GM03348 (cell line): ENCODE measurements at places on chromosomes 1 and 21.

DNA sequence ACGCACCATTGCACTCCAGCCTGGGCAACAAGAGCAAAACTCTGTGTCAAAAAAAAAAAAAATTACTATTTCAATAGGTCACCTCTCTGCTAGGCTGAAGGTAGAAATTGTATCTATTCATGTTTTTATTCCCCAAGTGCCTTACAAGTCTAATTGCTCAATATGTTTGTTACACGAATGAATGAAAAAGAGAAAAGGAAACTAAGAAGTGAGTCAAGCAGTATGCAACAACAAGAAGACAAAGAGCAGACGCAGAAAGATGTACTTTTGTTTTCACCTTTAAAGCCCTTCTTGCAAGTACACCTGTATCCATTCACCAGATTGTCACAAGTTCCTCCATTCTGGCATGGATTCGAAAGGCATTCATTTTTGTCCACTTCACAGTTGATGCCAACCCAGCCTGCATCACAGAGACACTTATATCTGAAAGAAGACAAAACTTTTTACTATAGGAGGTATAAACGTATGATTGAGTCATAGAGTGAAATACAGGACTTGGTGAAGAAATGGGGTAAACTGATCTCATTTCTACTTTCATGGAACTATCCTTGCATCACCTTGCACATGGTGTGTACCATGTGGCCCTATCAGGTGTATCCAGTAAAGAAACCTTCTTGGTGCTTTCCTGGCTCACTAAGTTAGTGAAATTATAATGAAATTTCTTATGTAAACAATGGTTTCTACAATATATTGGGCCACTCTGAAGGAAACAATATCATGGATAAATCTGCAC, 57.1 kb upstream of the ADAM30 start:
- DNase-seq = no peak

DNA sequence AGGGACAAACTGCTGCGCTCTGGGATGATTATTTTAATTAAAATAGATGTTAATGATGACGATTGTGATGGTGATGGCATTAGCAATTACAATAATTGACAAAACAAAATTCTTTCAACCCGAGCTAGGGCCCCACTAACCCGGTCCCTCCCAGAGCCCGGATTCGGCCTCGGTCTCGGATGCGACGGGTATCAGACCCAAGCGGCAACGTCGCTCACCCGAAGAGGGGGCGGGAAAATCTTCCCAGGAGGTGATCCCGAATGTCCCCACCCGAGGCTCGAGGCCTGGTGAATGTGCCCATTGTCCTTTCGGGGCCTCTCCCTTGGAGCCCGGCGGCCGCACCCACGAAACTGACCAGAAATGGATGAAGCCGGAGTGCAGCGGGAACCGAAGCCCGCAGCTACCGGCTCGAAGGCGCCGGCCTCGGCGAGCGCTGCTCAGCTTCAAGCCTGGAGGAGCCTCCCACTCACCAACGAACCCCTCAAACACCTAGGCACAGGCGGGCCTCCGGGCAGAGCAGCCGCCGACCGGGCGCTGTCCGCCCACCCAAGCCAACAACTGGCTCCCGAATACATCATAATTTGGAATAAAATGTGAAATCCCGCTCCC, 1.2 kb downstream of the TAL1 start:
- DNase-seq = no peak

- DNase-seq = no peak
These were observed 383.1 kb upstream of the ESRRG start for GRCh38 chr1:217106231-217106901.

DNA sequence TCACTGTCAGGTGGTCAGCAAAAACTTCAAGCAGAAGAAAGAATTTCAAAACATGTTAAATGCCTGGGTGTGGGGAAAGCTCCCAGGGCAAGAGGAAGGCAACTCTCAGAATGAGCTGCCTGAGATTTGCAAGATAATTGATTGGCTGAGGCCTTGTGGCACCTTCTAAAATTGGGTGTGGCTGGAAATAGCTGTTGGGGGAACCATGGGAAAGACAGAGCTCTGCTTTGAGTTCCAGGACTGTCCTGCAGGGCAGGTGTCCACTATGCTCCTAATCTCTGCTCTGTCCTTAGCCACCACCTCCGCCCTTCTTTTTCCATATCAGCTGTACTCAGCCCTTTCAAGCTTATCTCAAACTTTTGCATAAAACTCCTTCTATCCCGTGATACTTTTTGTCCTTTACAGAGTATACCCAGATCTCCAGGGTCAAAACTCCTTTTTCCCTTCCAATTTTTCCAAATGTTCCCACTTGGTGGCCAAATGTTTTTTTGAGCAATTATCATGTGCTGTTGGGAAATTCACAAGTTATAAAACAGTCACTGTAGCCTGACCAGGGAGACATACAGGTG, 23.8 kb upstream of the PPP2R5A start:
- DNase-seq = no peak

- DNase-seq = peak; percentile 89
These were observed 1.6 kb upstream of the AJAP1 start for GRCh38 chr1:4652631-4653327.

GRCh38 chr1:207362962-207363860, 41.7 kb downstream of the CD55 start:
- no peak for DNase-seq

DNA sequence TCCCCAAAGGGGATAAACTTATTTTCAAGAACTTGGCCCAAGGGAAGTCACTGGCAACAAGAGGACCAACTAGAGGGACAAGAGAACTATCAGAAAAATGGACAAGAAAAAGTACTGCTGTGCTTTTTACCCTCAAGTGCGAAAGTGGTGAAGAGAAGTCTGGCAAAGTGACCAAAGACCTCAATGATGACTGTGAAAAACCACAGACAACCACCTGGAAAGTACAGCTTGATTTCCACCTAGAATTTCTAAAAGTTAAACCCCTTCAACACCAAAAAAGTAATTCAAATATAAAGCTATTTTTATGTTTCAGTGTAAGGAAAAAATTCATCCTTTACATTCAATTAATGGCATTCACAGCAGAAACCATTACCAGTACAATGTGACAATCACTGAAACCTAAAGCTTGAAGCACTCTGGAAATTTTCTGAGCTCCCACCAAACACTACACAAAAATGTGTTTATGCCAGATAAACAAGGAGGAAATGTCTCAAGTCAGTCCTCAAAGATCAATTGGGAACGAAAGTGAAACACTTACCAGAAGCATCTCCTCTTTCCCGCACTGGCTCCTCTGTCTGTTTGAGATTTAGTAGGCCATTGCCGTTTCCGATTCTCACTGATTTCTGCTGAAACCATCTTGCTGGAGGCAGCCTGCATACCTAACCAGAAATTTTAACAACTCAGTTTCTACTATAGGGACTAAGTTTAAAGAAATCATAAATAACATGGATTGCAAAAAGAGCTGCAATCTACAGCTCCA, 8.3 kb downstream of the SDE2 start:
- no peak for DNase-seq

- no peak for DNase-seq
These were observed 108.9 kb upstream of the ADAR start for GRCh38 chr1:154716614-154717527.

DNA sequence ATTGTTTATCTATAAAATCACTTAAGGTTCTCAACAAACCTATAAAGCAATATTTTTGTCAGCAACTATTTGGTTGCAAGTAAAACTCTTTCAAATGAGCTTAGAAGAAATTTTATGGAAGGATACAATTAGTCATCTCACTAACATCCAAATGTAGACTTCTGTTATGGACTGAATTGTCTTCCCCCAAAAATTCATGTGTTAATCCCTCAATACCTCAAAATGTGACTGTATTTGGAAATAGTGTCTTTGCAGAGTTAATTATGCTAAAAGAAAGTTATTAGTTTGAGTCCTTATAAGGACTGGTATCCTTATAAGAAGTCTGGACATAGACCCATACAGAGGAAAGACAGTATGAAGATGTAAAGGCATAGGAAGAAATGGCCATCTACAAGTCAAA, 357.8 kb upstream of the PRMT6 start:
- no peak for DNase-seq

DNA sequence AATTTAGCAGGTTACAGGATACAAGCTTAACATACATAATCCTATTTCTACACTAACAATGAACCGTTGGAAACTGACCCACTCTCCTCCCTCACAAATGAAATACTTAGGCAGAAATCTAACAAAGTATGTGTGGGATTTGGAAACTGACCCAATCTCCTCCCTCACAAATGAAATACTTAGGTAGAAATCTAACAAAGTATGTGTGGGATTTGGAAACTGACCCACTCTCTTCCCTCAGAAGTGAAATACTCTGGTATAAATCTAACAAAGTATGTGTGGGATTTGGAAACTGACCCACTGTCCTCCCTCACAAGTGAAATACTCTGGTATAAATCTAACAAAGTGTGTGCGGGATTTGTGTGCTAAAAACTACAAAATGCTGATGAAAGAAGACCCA, 60.3 kb downstream of the TRAF5 start:
- peak; percentile 50 for DNase-seq

- no peak for DNase-seq
These were observed 126.0 kb upstream of the UBE2U start for GRCh38 chr1:64077281-64077940.

DNA sequence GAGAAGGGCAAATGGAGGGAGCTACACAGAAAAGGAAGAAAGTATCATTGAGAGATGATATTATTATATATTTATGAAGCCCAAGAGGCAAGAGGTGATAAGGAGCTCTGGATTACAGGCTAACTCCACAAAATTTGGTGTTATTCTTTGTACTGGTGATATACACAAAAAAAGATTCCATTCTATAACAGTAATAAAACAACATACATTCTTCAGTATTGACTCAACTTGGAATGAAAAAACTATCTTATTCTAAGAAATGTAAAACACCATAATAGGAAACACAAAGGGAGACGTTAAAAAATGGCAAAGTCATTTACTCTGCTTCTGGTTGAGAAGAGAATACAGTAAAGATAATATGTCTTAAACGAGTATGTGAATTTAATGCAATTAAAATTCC, 99.4 kb downstream of the TEX35 start:
- DNase-seq = peak; percentile 68

GRCh38 chr1:30522031-30523004, 201.1 kb downstream of the MATN1 start:
- peak; percentile 74 for DNase-seq

DNA sequence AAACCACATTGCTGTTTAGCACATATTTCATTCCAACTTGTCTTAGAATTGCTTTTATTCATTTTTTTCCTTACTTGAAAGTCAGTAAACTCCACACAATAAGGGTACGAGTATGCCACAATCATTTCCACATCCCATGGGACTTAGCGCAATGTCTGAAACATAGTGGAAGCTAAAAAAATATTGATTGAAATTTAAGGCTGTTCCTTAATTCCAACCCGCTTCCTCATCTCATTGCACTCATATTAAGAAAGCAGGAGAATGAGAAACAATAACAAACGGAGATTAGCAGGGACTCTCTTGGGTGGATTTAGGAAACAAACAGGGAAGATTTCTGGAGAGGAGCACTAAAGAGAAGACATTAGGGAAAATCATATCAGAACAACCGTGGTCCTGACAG, 39.3 kb upstream of the RGS4 start:
- DNase-seq = no peak

DNA sequence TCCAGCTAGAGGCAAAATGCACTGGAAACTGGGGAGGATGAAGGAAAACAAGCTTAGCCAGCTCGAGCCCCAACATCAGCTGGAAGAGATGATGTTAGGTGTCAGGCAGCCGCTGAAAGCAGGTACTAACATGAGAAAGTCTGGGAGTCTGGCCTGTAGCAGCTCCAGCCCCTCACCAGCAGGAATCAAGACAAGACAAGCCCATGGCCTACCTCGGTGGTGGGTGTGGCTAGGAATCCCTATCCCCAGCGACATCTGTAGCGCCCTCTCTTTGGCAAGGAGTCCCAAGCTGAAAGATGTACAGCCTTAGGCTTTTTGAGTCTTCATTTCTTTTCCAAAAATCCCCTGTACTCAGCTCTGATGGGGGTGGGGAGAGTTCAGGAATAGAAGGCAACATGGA, 2.6 kb downstream of the DLGAP3 start:
- DNase-seq = no peak

DNA sequence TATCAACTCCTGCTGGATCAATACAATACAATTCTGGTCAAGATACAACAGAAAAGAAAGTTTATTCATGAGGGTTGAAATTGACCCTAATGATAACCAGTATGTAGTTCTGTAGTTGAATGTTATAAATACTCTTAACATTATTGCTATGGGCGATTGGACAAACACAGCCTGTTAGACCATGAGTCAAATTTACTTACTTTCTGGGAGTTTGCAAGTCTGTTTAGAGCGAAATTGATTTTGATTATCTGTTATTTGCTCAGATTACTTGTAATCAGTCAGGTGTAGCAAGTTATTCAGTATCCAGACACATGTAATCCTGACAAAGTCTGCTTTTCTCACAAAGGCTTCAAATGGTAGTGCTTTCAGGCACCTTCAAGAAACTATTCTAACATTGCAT, 216.6 kb upstream of the B3GALT2 start:
- DNase-seq = no peak

DNA sequence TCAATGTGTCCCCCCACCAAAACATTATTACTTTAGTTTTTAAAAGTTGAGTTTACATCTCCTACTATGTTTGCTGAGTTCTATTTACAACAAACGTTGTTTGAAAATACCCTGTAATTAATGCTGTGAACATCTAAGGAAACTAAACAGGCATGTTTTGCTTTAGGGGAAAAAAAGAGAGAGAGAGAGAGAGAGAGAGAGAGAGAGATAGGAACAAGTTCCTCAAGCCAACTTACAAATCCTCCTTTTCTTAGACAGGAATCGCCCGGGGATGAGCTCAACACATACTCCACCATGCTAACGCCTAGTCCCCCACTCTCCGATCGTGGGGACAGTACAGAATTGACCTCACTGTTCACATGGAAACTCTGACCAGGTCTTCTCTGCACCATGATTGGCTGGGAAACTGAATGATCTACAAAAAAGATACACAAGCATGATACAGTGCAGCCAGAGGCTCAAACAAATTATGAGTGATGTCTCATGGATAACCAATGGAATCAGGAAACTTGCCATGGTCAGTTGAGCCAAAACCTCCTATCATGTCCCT, 59.8 kb downstream of the PUM1 start:
- no peak for DNase-seq

DNA sequence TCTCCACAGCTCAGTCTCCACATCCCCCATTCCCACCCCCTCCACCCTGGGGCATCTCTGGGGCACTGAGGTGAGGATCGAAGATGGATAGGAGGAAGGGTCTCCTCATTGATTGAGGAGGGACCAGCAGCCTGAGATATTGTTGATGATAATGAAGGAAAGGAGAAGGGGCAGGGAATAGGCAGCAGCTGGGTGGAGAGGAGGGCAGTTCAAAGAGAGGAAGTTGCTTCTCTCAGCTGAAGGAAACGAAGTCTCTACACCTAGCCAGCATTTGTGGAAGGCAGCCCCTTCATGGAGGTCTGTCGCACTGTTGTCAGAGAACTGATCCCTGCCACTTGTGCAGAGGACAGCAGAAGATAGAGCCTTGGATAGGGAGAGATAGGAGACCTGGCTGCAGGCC, 5.7 kb downstream of the KNCN start:
- DNase-seq = no peak

- DNase-seq = no peak
These were observed 302.7 kb downstream of the GRIK1 start for GRCh38 chr21:29637134-29637533.

- no peak for DNase-seq
These were observed 133.7 kb upstream of the COL6A1 start for GRCh38 chr21:45847870-45848269.

GRCh38 chr1:113191579-113192076, 118.6 kb downstream of the LRIG2 start:
- DNase-seq = no peak

GRCh38 chr1:218516526-218516925, 171.4 kb downstream of the TGFB2 start:
- no peak for DNase-seq
